ENCODE measurements at places on chromosomes 4 and X. TPM values are rescaled to one million over a fixed set of nuclear protein-coding genes. Genes with fewer than 3 reads are reported as not detected.

Gene PLS3
- 122 TPM for total RNA-seq

Gene TBC1D19
- total RNA-seq, result 85.1 TPM

Gene CAPN6
- total RNA-seq, result 0.31 TPM

Gene RHOXF2B
- total RNA-seq, result not detected

Gene NRK
- total RNA-seq, result 1.3 TPM

Gene PABPC4L
- total RNA-seq, result 0.94 TPM

Gene TMPRSS11D
- not detected for total RNA-seq

Gene ZNF711
- total RNA-seq, result 148 TPM

Gene CD38
- total RNA-seq, result 9.1 TPM

Gene CXCL1
- not detected for total RNA-seq

Gene GAGE12F
- total RNA-seq, result not detected

Gene COL25A1
- 16.9 TPM for total RNA-seq

Gene SPANXA1
- total RNA-seq, result not detected

Gene TMEM47
- 32.2 TPM for total RNA-seq

Gene SPRY1
- 14.4 TPM for total RNA-seq

Gene MAGEA2
- total RNA-seq, result not detected

Gene DCAF12L1
- 0.63 TPM for total RNA-seq

Gene CSN1S1
- not detected for total RNA-seq

Gene DMRTC1
- not detected for total RNA-seq

Gene UBE2D3
- 292 TPM for total RNA-seq

Gene PDE6B
- 3.4 TPM for total RNA-seq

Gene CENPVL1
- 2.5 TPM for total RNA-seq

Gene ODAM
- total RNA-seq, result not detected

Gene SMR3B
- total RNA-seq, result not detected

Gene DDX53
- total RNA-seq, result not detected

Gene KLHL13
- 31.3 TPM for total RNA-seq

Gene ZNF280C
- total RNA-seq, result 15.0 TPM

Gene CT45A9
- not detected for total RNA-seq

Gene SRD5A3
- 8.1 TPM for total RNA-seq

Gene UGT2B15
- not detected for total RNA-seq

Gene KDM5C
- 137 TPM for total RNA-seq

Gene CT45A2
- not detected for total RNA-seq

Gene FHDC1
- 7.2 TPM for total RNA-seq

Gene FAAH2
- 9.4 TPM for total RNA-seq

Gene MAPK10
- 377 TPM for total RNA-seq

Gene IL2
- not detected for total RNA-seq

Gene NPY5R
- total RNA-seq, result 13.1 TPM

Gene BANK1
- not detected for total RNA-seq

Gene ENPEP
- 1.6 TPM for total RNA-seq

Data from parietal lobe (tissue), 2 donors.